Right lung (tissue), 10 donors: ENCODE measurements at places on chromosomes 12 and 14. TPM values are rescaled to one million over a fixed set of nuclear protein-coding genes. Genes with fewer than 3 reads are reported as not detected.

GRCh38 chr12:32788405-32788804, 32.7 kb upstream of the YARS2 start:
- DNase-seq: no peak

- DNase-seq: no peak
Observed at GRCh38 chr12:64522316-64522715, 70.4 kb downstream of the TBK1 start.

- peak; percentile 2 for DNase-seq
Observed at GRCh38 chr12:67853204-67853603, 136.0 kb upstream of the IFNG-AS1 start.

- DNase-seq: no peak
Observed at GRCh38 chr12:62717643-62718042, 217.3 kb downstream of the PPM1H start.

DCN gene
- 2,108 TPM for polyA plus RNA-seq

EML5 gene
- 1.6 TPM for polyA plus RNA-seq

ZFC3H1 gene
- 84.3 TPM for polyA plus RNA-seq

GRCh38 chr14:56036353-56036752, 81.9 kb upstream of the PELI2 start:
- no peak for DNase-seq

DNA sequence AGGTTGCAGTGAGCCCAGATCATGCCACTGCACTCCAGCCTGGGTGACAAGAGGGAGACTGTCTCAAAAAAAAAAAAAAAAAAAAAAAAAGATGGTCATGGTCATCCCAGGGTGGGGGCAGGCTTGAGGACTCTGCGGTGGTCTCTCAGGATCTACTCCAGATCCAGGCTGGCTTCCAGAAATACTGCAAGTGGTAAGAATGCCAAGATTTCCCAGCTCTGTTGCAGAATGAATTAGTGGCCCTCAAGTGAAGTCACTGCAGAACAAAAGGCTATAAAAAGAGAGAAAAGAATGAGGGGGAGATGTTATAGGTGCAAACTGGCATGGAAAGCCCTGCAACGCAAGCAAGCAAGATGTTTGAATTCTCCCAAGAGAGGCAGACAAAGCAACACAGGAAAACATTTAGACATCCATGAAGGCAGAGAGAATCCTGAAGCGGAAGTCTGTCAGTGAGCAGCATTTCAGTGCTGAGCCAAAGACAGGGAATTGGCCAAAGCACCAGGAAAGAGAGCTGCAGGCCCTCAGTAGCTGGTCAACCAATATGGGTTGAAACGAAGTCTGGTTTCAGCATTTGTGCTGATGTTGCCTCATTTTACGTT, 31.9 kb upstream of the ETFBKMT start:
- DNase-seq: peak; percentile 13

RNASE7 gene
- polyA plus RNA-seq: not detected

GRCh38 chr14:105861985-105862465, 335.6 kb downstream of the TMEM121 start:
- DNase-seq: no peak

TRPV4 gene
- 3.4 TPM for polyA plus RNA-seq

DNA sequence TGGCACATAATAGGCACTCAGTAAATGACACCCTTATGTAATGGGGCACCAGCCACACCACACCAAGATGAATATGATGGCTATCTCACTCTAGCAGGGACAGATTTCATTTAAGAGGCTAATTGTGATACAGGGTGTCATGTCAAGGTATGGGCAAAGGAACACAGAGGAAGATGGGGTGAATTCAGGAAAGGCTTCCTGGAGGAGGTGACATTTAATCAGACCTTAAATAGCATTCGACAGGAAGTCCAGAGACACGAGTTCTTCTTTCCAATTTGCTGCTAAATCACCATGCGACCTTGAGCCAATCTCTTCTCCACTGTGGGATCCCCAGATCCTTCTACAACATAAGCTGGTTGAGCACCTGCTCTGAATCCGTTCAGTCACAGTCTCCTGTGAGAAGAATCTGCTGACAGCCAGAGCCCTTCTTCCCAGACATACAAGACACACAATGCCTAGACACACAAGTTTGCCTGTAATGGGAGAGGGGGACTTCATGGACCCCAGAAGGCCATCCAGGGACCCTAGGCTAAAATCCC, 1.5 kb upstream of the DTX1 start:
- DNase-seq: no peak

- DNase-seq: no peak
Observed at GRCh38 chr12:118773956-118774723, 207.2 kb upstream of the SRRM4 start.

FAM181A gene
- polyA plus RNA-seq: 0.51 TPM

DBX2 gene
- not detected for polyA plus RNA-seq

DNA sequence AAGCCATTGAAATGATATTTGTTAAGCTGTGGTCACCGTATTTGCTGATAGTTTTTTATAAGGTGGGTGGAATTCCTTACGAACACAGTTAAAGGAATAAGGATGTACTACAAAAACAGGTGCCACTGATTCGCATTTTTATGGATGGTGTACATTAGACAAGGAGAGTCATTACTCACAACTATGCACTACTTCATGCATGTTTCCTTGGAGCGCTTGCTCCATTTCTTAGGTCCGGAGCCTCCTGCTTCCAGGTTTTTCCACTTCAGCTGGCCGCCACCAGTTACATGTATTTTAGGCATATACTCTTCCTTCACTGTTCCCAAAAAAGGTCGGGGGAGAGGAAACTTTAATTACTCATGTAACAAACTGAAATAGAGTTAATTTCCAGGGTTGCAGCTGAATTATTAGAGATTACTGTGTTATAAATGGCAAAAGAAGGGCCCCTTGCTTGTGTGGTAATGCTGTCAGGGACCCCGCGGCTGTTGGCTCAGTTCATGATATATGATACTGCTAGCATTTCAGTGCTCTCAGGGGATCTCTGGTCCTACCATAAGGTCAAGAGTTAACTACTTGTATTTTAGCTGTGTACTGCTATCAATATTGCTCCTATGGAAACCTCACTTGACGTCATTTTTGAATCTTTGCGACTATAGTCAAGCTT, 454.7 kb downstream of the NPAS3 start:
- peak; percentile 11 for DNase-seq

- DNase-seq: no peak
Observed at GRCh38 chr14:101561145-101561896, at the start of gene DIO3. DIO3 (plus strand) TSS chr14:101561495.

DNA sequence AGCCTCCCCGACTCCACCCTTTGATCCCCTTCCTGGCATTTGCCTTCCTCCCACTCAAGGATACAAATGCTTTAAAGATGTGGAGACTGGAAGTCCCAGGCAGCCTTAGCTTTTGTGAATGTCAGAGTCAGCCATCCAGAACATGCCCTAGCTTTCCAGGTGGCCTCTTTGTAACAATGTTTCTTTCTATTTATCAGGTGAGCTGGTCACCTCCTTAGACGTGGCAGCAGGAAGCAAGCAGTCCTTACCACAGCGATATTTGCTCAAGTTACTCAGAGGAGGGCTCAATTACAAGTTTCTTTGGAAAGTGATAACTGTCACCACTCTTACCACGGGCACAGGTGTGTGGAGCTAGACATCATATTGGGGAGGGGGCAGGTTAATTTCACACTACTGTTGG, 4.9 kb downstream of the GALNT6 start:
- DNase-seq: no peak

- DNase-seq: no peak
Observed at GRCh38 chr14:38971258-38971921, 131.6 kb downstream of the SEC23A start.
